Activated CD8-positive, alpha-beta memory T cell treated with anti-CD3 and anti-CD28 coated beads for 4 hours (primary cell): ENCODE measurements at places on chromosomes 3 and 15.

GRCh38 chr15:57537072-57537471, 54.6 kb upstream of the MYZAP start:
- no peak for DNase-seq

DNA sequence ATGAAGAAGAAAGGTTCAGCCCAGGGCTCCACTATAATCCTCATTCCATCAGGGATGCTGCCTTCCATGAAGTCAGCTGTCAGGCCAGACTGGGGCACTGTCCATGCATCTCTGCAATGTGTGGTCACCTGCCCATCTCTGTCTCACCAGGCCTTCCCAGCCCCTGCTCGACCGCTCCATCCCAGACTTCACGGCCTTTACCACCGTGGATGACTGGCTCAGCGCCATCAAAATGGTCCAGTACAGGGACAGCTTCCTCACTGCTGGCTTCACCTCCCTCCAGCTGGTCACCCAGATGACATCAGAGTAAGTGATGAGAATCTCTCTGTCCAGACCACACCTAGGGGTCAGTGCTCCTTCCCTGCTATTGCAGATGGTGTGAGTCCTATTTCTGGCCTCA, 454.1 kb downstream of the EPHB1 start:
- no peak for DNase-seq

GRCh38 chr3:41106691-41107090, 92.6 kb upstream of the CTNNB1 start:
- no peak for DNase-seq

- no peak for DNase-seq
Observed at GRCh38 chr3:179697736-179698332, 45.0 kb downstream of the USP13 start.

DNA sequence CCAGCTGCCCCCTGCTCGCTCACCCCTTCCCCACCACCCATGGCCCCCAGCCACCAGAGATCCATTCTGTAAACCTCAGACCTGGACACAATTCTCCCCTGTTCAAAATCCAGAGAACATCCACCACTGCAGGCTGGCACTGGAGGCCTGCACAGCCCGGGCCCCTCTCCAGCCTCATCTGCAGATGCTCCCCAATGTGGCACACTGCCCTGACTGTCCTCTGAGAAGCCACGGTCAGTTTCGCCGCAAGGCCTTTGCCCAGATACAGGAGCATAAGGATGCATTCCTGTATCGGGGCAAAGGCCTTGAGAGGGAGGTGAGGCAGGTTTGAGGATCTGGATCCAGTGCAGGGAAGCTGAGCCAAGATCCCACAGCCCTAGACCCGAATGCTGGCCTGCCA, 175.4 kb upstream of the LINGO1 start:
- no peak for DNase-seq
